ENCODE measurements at places on chromosomes 6 and 20.
A peak's percentile ranks its signal among the peaks of the same experiment; 100 is the strongest.

DNA sequence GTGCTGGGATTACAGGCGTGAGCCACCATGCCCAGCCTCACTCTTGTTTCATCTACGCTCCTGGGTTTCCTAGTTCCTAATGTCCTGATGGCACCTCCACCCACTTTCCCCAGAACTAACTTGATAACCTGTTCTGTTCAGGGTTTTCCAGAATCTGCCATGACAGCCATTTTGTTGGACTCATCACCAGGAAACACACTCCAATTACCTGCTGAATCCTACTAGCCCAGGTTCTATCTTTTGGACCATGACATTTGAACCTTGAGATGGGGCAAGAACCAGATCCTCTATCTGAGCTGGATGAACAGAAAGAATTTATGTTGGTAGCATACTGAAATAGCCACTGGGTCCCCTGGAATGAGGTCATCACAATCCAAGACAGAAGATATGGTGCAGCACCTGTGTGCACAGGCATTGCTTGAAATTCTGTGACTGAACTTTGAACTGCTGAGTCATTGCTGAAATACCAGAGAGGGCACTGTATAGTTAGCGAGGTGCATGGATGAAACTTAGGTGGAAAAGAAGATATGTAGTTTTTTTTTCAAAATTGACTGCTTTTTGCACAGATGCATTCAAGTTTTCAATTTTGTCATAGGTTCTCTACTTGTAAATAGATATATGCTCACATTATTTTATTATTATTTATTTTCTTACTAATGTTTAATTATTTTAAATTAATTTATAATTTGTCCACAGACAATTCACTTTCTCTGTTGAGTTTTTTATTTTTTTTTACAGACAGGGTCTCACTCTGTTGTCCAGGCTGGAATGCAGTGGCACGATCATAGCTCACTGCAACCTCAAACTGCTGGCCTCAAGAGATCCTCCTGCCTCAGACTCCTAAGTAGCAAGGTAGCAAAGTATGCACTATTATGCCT is 42.8 kb upstream of the TASP1 start:
- DNase-seq: no peak

DNA sequence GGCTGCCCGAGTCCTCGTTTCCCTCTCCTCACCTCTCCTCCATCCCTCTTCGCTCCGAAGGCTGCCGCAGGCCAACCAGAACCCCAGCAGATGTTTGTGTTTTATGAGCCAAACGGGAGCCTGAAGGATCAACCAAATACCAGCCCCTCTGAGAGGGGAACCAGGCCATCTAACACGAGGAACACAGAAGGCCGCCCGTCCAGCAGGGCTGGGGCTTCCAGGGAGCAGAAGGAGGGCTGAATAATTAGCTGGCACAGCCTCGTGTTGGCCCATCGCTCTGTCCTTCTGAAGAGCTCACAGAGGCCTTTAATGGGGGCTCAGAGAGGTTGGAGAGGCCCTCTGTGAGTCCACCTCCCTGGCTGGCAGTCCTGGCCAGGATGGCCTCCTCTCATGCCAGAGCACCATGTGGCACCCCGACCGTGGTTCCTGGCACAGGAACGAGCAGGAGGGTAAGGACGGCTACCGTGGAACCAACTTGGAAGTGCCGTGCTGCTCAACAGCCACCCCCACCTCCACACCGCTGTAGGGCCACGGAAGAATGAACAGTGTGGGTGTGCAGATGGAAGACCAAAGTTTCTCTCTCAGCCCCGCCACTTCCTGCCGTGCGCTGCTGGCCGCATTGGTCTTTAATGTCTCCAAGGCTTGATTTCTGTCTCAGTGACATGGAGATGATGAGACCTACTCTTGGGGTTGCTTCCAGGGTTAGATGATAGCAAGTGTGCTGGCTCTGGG is 155.2 kb downstream of the SCML4 start:
- DNase-seq: no peak

DNA sequence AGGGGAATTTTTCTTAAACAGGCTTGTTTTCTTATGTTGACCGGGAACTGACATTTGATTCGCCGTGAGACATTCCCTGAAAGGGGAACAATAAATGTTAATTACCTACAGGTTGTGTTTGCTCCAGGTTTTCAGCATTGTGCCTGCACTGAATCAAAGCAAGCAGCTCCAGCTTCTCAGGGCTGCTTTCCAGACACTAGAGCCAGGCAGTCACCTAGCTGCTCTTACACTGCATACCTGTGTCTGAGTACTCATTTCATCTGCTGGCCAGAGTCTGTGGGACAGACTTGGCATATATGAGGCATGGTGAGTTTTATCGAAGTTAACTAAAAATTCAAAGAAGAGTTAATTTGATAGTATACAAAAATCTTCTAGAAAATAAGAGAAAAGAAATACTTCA is 951.8 kb upstream of the MAP3K7 start:
- no peak for DNase-seq

GRCh38 chr20:63778034-63778752 is 38.6 kb downstream of the SLC2A4RG start:
- no peak for DNase-seq

DNA sequence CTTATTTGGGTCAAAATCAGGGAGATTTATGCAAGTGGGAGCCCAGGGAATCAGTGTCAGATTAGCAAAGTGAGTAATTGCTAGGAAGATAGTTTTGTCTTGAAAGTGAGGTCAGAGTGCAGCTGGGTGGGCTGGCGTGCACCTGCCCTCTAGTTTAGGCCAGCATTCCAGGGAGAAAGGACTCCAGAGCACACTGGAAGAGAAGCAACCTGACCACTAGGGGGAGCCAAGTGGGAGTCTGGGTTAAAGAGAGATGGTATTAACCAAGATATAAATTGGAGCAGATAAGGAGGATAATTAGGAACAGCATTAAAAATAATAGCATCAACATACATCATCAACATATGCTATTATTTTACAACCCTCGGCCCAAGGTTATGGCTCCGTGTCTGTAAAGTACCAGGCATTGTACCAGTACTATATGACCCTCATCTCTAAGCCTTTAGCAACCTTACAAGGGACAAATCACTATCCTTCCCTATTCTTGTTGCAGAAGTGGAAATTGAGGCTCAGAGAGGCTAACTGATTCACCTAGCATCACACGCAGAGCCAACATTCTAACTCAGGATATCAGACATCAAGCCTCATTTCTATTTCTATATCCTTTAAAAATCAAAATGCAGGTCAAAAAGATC is 57.8 kb downstream of the SLC2A10 start:
- peak; percentile 68 for DNase-seq

- DNase-seq: no peak
These were observed 835.4 kb downstream of the MAFB start for GRCh38 chr20:39853636-39854035.
